AG09319 (cell line): ENCODE measurements at places on chromosomes 1 and 21.
A peak's percentile ranks its signal among the peaks of the same experiment; 100 is the strongest.

GRCh38 chr1:24383381-24383940 lies 30.1 kb downstream of the STPG1 start:
- DNase-seq: peak; percentile 77

DNA sequence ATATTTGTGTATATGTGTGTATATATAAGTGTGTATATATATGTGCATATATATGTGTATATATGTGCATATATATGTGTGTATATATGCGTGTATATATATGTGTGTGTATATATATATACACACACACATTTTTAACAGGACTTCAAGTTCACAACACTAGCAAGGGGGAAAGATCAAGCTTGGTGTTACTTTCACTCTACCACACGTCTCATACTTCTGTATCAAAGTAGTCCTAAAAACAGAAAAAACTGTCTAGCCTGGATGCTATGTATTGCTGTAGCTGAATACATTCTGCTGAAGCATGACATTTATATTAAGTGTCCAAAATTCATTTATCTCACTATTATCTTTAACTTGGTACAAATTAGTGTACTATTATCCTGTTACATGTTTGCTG lies 17.9 kb upstream of the ATP6V1G3 start:
- DNase-seq: no peak

DNA sequence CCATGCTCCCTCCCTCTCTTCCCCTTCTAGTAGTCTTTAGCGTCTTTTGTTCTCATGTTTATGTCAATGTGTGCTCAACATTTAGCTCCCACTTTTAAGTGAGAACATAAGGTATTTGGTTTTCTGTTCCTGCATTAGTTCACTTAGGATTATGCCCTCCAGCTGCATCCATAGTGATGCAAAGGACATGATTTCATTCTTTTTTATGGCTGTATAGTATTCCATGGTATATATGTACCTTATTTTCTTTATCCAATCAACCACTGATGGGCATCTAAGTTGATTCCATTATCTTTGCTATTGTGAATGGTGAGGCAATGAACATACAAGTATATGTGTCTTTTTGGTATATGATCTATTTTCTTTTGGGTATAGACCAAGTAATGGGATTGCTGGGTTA lies 38.3 kb upstream of the PALMD start:
- no peak for DNase-seq

DNA sequence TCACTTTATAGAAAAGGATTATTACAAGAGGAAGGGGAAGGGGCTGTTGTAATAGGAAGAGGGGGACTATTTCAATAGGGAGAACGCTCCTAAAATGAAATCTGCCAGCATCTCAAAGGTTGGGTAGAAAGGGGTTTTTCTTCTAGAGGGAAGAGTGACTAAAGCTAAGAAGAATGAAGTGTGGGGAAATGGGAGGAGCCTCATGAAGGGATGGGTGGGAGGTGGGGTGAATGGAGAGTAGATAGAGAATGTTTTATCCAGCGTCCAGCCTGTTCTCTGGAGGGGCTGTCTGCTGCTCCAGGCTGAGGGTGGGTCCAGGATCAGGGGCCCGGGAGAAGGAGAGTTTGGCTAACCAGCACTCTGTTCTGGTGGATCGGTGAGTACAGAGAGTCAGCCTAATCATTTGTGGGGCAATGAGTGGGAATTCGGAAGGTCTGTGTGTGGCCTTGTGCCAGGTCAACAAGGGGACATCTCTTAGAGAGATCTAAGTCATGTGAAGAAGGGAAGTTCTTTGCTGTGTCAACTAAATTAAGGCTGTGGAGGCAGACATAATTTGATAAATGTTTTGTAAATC lies 25.2 kb downstream of the VN1R5 start:
- no peak for DNase-seq

GRCh38 chr1:151009206-151009587 lies 948 bp downstream of the PRUNE1 start:
- DNase-seq: no peak
